ENCODE measurements at places on chromosomes 12 and 14.
A peak's percentile ranks its signal among the peaks of the same experiment; 100 is the strongest.

DNA sequence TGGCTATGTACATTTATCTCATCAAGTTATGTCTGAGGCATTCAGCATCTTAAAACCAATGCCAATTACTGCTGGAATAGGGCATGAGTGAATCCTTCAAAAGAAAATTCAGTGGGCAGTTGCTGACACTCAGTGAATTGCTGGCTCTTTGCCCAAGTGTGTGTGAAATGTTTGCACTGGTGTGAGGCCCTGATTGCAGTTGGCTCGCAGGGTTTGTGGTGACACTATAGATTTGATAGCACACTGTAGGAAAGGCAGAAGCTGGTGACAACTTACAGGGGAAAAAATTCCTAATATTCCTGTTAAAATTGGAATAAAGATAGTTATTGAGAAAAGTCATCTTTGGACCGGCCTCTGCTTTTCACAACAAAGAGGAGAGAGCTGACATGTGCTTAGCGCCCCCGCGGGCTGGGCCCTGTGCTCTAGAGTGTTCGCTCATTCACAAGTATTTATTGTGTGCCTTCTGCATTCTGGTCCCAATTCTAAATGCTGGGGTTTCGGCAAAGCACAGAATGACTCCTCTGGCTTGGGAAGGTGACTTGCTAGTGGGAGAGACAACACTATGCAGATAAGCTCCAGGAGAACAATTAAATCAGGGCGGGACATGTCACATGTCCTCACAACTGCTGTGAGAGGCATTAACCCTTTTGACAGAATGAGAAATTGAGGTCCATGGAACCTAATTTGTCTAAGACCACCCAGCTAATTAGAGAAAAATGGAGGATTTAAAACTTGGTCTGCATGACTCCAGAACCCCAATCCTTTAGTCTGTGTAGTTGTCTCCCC is 418.7 kb downstream of the NPAS3 start:
- no peak for DNase-seq

DNA sequence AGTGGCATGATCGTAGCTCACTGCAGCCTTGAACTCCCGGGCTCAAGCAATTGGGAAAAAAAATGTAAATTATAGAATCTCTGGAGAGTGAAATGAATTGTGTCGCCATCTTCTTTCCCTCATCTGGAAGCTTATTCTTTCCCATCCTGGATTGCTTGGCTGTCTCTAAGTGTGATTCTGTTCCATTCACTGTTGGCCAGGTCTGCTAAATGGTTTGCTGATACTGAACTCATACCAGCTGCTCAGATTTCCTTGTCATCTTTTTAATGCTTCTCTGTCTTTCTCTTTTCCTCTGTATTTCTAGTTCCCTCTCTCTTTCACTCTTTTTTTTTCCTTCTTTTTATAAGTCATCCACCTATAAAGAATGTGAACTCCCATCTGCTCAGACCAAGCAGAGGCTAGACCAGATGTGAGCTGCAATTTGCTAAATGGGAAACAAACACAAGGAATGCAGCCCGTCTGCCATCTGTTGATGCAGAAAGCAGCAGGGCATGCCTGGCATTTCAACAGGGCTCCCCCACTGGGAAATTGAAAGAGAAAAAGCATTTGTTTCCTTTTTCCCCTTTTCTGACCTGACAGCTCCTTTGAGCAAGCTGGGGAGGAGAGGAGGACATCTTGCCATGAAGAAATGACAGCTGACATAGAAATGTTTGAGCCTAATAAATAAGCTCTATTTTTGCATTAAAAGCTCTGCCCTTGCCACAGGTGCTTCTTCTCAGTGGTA is 1823.6 kb upstream of the FLRT2 start:
- DNase-seq = no peak

GRCh38 chr14:64704743-64705380 is 638 bp downstream of the PLEKHG3 start:
- DNase-seq = no peak

- DNase-seq = no peak
Observed at GRCh38 chr14:98773814-98774213, 498.2 kb downstream of the BCL11B start.

GRCh38 chr12:106760184-106760531 is 14.3 kb upstream of the RIC8B start:
- peak; percentile 64 for DNase-seq

GRCh38 chr14:47262801-47263200 is 412.6 kb downstream of the MDGA2 start:
- DNase-seq = no peak

DNA sequence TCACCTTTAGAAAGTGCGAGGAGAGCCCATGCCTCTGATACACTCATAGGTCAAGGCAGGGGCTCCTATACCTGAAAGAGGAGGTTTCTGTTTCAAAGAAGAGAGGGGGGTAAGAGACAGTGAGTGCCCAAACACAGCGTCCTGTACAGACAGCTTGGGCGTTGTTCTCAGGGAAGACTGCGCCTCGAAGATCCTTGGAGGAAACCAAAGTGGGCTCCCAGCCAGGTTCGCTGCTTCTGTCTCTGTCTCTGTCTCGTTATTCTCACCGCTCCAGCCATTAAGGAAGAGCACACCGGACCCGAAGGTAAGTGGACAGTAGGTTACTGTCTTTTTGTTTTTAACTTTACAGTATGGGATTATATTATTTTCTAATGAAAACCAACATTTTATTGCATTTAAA is 5.8 kb upstream of the IFI27 start:
- no peak for DNase-seq

DNA sequence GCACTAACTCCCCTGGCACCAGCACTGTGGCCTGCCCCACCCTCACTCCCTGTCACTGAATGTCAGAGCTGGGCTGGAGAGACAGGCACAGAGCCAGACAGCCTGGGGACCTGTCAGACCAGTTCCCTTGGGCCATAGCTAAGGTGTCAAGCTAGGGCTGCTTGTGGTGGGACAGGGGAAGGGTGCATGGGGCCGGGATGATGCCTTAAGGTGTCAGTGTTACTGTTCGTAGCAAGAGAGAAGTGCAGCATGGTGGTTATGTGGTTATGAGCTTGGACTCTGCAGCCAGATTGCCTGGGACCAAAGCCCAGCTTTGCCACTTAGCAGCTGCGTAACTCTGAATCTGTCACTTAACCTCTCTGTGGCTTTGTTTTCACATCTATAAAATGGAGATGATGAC is 3.8 kb downstream of the RAPGEF3 start:
- no peak for DNase-seq

- DNase-seq = no peak
Observed at GRCh38 chr14:74907744-74908143, 15.3 kb downstream of the RPS6KL1 start.

- no peak for DNase-seq
Observed at GRCh38 chr12:95976416-95976832, 19.7 kb downstream of the HAL start.

- no peak for DNase-seq
Observed at GRCh38 chr12:117328556-117329100, 32.8 kb downstream of the NOS1 start.

- no peak for DNase-seq
Observed at GRCh38 chr14:61527325-61528100, 167.8 kb upstream of the HIF1A start.

DNA sequence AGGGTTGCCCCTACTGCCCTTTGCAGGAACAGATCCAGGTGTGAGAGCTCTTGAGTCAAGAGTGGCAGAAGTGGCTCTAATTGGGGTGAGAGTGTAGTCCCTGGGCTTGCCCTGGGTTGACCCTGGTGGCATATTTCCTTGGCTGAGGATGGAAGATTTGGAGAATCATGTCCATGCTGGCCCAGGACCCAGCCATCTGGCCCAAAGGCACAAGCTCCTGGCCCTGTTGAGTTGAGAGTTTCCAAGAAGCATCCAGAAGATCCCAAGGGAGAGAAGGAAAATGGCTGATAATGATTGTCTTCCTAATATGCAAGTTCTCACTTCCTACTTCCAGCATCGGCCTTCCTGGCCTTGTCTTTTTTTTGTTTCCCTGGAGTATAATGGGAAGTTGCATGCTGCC is 55.5 kb upstream of the SRSF5 start:
- DNase-seq = no peak

DNA sequence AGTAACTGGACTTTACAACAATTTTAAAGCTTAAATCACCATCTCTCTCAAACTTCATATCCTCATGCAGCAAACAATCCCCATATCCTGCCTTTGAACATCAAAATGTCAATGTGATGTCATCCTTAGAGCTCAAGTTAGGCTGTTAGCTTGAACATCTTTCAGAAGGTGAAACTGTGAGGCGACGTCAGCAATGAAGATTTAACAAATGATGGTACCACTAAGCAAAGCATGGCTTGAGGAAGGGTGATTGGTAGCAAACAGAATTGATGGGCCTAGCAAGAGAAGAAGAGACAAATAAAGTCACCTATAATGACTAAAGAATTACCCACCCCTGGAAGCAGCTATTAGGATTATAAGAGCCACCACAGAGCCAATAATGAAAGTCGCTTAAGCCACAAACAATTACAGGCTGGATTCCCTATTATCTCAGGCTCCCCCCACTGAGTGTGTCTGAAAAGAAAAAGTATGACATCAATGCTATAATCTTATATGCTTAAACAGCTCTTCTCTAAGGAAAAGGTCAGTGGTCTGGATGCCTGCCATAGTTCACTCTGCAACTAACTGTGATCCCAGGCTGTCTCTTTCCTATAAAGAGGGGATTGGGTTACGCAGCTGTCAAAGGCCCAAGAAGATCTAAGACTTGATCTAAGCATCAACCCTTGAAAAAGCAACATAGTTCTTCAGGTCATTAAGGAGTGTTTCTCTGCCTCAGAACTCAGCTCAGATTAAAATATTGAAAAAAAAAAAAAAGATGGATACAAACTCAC is 18.1 kb downstream of the EGLN3 start:
- DNase-seq = no peak

DNA sequence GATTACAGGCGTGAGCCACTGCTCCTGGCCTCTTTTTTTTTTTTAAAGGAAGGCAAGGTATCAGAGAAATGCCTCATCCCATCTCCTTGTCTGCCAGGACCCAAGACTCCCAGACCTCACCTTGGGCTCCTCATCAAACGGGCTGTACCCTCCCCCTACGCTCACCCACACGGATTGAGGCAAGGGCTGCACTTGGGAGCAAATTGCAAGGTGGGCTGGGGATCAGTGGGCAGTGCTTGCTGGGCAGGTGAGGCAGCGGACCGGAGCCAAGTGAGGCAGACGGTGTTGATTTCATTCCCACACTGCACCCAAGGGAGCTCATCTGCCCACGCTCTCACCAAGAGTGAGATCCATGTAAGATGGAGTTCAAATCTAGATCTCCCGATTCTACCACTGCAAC is 41.0 kb upstream of the DICER1 start:
- DNase-seq = no peak

DNA sequence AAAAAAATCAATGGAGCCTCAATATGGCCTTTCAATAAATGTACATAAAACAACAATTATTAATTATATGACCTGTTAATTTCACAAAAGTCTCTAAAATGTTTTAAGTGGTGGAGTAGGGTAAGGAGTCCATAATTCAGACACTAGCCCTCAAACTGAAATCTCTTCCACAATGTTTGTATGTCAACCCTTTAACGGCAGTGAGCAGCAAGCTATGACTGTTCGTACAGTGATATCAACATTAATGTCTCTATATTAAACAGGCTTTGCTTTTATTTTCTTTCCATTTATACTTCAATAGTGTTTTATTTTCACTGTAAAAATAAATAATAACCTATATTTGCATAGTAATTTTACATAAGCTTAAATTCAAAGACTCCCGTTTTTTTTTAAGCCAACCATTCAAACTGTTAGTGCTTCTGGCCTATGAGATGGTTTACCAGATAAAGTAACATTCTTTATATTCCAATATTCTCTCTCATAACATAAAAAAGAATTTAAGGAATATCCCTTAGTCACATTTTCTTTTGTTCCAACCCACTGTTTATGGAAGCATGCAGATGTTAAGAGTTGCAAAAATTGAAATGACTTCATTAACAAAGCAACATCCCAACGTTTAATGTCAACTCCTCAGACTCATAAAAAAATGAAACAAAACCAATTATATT is 2.3 kb downstream of the CDK17 start:
- DNase-seq = no peak

GRCh38 chr14:103523575-103523954 is 935 bp upstream of the CKB start:
- no peak for DNase-seq

GRCh38 chr12:32988982-32989381 is 92.4 kb upstream of the PKP2 start:
- no peak for DNase-seq

GRCh38 chr12:118420673-118421072 is 44.3 kb downstream of the SUDS3 start:
- no peak for DNase-seq

GRCh38 chr12:117119592-117120198 is 20.5 kb upstream of the TESC start:
- DNase-seq = peak; percentile 67

GRCh38 chr14:24054324-24054641 is 2.5 kb downstream of the CARMIL3 start:
- no peak for DNase-seq

DNA sequence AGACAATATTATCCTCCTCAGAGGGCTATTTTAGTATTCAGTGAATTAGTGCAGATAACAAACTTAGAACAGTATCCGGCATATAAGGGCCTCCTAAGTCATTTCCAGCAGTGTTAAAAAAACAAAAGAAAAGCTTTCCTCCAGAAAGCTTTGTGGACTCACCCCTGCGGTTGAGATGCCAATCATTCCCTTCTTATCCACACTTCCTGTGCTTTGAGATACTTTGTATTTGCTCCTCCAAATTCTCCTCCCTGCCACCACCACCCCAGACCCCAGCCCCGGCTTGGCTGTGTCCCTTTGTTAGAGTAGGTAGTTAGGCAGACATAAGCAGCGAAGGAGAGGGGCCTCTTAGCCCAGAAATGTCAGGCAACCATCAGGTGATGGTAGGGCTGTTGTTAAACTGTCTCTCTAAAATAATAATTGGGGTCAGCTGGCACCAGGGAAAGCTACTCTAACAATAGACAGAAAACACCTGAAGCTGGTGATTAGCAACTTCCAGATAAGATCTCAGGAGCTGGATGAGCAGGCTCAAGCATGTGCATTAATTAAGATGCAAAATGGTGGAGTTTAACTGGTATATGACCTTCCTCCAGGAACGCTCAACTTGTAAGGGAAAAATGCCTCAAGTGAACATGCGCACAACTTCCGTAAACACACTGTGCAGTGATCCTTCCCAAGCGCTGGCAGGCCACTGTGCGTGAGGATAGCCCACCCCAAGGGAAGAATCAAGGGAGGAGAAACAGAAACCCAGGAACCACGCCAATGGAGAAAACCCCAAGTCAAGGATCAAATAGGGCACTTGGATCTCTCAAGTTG is 152.1 kb upstream of the EEA1 start:
- no peak for DNase-seq
